ENCODE measurements at places on chromosomes 4 and X. TPM values are rescaled to one million over a fixed set of nuclear protein-coding genes. Genes with fewer than 3 reads are reported as not detected.

DNA sequence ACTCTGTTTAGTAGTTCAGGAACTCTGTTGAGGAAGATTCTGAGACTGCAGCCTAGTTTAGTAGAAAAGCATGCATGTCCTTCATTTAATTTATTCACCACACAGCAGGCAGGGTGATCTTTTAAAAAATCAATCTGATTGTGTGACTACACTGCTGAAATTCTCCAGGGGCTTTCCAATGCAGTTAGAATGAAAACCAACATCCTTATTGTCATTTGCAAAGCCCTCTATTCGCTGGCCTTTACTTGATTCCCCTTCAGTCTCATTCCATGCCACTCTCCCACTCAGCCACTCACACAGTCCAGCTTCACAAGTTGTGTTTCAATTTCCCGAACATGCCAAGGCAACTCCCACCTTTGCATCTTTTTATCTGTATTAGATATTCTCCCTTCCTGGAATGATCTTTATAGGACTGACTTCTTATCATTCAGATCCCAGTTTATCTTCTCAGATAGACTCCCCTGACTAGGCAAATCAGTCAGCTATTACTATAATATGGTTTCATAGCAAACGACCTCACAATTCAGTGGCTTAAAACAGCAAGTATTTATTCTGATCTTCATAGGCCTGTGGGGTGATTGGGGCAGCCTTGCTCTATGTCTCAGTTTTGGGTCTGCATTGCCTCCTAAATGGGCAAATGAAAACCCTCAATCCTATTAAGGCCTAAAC, 21.3 kb upstream of the FTHL17 start:
- no peak overlapping the region for H3K27ac ChIP-seq
- no peak overlapping the region for H3K4me3 ChIP-seq
- H3K27me3 ChIP-seq = no peaks in the 10 kb centered on the region
- no peaks in the 10 kb centered on the region for H3K36me3 ChIP-seq
- H3K4me1 ChIP-seq = no peaks in the 10 kb centered on the region

GRCh38 chr4:77496457-77496856, 109.2 kb upstream of the CXCL13 start:
- H3K4me1 ChIP-seq = no peaks in the 10 kb centered on the region
- H3K4me3 ChIP-seq = no peak overlapping the region
- no peaks in the 10 kb centered on the region for H3K36me3 ChIP-seq

DNA sequence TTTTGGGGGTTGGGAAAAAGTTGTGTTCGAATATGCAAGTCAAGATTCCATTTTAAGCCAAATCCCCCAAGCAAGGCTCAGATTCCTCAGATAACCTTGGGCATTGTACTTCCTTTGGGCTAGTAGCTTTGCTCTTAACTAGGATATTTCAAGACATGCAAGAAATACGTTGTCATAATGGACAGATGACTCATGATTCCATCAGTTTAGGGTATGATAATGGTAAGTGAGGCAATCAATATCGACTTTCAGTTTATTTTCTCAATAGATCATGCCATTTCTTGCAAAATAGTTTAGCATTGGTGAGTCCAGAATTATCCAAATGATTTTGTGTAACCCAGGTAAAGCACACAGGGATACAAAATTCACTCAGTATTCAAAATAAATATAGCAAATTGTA, 25.4 kb downstream of the CFAP299 start:
- H3K36me3 ChIP-seq = no peaks in the 10 kb centered on the region
- no peak for DNase-seq
- H3K4me3 ChIP-seq = no peak overlapping the region
- peaks cover 12% of the 10 kb centered on the region for H3K27me3 ChIP-seq
- H3K27ac ChIP-seq = no peak overlapping the region

- no peak overlapping the region for H3K4me3 ChIP-seq
- no peaks in the 10 kb centered on the region for H3K27me3 ChIP-seq
- no peaks in the 10 kb centered on the region for H3K4me1 ChIP-seq
- H3K27ac ChIP-seq = no peak overlapping the region
- H3K36me3 ChIP-seq = no peaks in the 10 kb centered on the region
Measured at GRCh38 chr4:55367084-55367722, 21.2 kb downstream of the SRD5A3 start.

DNA sequence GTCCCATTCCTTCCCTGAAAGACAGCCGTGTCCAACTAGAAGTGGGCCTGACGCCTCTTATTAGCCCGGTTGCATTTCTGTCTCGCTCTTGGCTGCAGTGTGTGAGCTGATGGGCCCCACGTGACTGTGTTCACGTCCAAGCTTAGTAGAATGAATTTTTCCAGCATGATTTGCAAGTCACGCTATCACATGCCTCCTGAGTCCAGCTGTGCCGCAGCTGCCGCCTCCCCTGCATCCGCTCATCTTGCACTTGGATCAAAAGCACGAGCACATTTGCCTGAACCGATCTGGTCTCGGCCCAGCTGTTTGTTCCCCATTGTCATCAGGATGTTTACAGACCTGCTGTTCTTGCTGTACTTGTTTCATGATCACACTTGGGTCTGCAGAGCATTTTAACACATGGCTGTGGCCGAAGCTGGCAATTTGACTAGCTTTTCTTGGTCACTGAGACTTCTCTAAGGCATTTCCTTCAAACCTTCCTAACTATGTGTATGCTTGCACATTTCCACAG, 126.5 kb downstream of the KIT start:
- H3K27me3 ChIP-seq = no peaks in the 10 kb centered on the region
- no peaks in the 10 kb centered on the region for H3K4me1 ChIP-seq
- H3K27ac ChIP-seq = peak overlapping the region; percentile 44
- peak; percentile 69 for DNase-seq
- H3K4me3 ChIP-seq = no peak overlapping the region
- H3K36me3 ChIP-seq = no peaks in the 10 kb centered on the region

- DNase-seq = no peak
- no peak overlapping the region for H3K27ac ChIP-seq
- no peaks in the 10 kb centered on the region for H3K4me1 ChIP-seq
- no peak overlapping the region for H3K4me3 ChIP-seq
Measured at GRCh38 chr4:43990963-43991362, 457.6 kb downstream of the KCTD8 start.

GRCh38 chr4:167020410-167020809, 213.9 kb downstream of the SPOCK3 start:
- no peaks in the 10 kb centered on the region for H3K4me1 ChIP-seq
- no peak for DNase-seq
- H3K36me3 ChIP-seq = no peaks in the 10 kb centered on the region
- H3K27ac ChIP-seq = no peak overlapping the region
- no peaks in the 10 kb centered on the region for H3K27me3 ChIP-seq
- H3K4me3 ChIP-seq = no peak overlapping the region

DNA sequence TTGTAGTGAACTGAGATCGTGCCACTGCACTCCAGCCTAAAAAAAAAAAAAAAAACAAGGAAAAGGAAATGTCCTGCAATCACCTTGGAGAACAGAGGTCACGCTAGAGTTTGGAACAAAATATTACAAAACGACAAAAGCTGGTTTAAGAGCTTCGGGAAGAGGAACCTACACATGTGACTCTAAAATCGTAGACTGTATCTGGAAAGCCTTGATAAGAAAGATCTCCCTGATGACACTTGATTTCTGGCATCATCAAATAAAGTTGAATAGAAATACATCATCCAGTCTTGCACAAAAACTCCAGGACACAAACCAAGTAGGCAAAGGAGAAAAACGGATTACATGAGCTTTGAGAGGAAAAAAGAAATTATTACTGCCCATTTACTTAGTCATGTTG, 31.1 kb upstream of the DOCK11 start:
- H3K27ac ChIP-seq = no peak overlapping the region
- H3K4me1 ChIP-seq = no peaks in the 10 kb centered on the region
- no peaks in the 10 kb centered on the region for H3K36me3 ChIP-seq
- no peaks in the 10 kb centered on the region for H3K27me3 ChIP-seq

- DNase-seq = no peak
- no peak overlapping the region for H3K27ac ChIP-seq
- H3K4me1 ChIP-seq = peaks cover 6% of the 10 kb centered on the region
- H3K27me3 ChIP-seq = peaks cover 5% of the 10 kb centered on the region
Measured at GRCh38 chr4:1549638-1550035, 134.5 kb downstream of the FAM53A start.

DNA sequence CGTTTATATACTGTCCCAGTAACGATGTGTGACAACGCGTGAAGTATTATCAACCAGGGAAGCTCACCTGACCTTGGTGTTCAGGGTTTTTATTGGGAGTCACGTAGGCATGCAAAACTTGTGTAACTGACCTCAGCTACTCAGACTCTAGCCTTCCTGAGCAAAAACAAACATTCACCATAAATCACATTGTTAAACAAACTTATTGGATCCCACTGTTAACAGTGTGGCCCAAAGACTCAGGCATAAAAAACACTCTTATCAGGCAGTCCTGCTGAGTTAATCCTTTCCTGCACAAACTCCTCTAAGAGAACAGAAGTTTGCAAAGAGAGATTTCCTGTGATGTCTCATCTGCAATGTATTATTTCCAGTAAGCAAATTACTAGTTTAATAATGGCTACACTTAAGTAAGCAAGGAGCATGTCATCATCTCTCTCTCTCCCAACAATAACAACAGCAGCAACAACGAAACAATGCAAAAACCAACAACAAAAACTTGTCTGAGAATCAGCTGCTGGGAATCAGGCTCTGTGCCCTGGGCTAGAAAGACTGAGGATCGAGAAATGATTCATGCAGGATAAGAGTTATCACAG, 12.0 kb downstream of the GAGE1 start:
- H3K27ac ChIP-seq = no peak overlapping the region
- no peaks in the 10 kb centered on the region for H3K27me3 ChIP-seq
- DNase-seq = no peak
- H3K36me3 ChIP-seq = no peaks in the 10 kb centered on the region
- no peaks in the 10 kb centered on the region for H3K4me1 ChIP-seq

- H3K27ac ChIP-seq = no peak overlapping the region
- H3K4me3 ChIP-seq = no peak overlapping the region
- no peaks in the 10 kb centered on the region for H3K27me3 ChIP-seq
- DNase-seq = no peak
- no peaks in the 10 kb centered on the region for H3K4me1 ChIP-seq
Measured at GRCh38 chrX:8879750-8880149, 78.6 kb upstream of the FAM9A start.

DNA sequence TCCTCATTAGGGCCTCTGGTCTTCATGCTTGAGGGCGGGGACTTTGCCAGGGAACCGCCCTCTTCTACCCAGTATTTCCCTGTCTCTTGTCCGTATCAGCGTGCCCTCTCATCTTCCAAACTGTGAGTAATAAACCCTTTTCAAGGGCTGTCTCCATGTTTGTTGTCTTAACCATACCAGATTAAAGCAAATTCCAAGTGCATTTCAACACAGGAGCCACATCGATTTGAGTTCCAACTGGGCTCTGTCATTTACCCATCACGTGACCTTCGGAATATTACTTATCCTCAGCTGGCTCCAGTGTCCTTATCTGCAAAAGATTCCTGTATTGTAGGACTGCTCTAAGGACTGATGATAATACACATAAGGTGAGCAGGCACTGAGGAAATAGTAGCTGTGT, 6.4 kb upstream of the PHEX start:
- H3K4me3 ChIP-seq = no peak overlapping the region
- no peaks in the 10 kb centered on the region for H3K27me3 ChIP-seq
- peak; percentile 38 for DNase-seq
- H3K36me3 ChIP-seq = no peaks in the 10 kb centered on the region
- H3K27ac ChIP-seq = peak overlapping the region; percentile 4
- H3K4me1 ChIP-seq = peaks cover 6% of the 10 kb centered on the region

DNA sequence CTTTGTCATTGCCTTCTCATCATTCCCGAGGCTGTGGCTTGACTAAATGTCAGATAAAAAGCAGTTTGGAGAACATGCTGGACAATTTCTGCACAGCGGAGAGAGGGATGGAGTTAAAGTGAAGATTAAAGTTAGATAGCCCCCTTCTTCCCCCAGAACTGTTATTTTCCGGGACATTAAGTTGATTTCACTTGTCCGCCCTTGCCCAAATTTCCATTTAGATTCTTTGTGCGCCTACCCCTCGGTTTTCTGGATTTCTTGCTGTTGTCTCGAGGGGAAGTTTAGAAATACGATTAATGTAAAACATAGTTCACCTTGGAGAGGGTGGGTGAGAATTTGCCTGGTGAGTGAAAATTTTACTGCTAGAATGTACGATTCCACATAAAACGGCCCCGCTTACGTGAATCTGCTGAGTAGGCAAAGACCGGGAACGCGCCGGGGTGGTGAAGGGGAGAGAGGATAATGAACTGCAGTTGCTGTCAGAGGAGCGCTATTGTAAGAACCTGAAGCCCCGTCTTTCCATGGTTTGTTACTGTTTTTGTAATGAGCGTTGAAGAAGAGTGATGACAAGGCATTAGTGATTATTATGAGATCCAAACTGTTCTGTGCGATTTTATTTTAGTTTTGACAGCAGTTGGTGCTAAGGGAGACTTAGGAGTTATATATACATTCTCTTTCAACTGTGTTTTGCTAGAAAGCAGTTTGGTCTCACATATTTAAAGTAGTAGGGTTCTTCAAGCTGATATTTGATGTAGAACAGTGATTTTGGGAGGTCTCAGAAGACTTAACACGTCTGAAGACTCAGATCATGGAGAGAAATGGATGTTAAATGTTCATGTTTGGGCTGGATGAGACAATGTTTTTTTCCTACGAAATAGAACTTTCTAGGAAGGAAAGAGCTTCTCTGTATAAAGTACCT, 73.0 kb downstream of the AFF1 start:
- H3K27me3 ChIP-seq = no peaks in the 10 kb centered on the region
- peaks cover 25% of the 10 kb centered on the region for H3K4me1 ChIP-seq
- H3K36me3 ChIP-seq = no peaks in the 10 kb centered on the region
- peak overlapping the region; percentile 75 for H3K4me3 ChIP-seq

DNA sequence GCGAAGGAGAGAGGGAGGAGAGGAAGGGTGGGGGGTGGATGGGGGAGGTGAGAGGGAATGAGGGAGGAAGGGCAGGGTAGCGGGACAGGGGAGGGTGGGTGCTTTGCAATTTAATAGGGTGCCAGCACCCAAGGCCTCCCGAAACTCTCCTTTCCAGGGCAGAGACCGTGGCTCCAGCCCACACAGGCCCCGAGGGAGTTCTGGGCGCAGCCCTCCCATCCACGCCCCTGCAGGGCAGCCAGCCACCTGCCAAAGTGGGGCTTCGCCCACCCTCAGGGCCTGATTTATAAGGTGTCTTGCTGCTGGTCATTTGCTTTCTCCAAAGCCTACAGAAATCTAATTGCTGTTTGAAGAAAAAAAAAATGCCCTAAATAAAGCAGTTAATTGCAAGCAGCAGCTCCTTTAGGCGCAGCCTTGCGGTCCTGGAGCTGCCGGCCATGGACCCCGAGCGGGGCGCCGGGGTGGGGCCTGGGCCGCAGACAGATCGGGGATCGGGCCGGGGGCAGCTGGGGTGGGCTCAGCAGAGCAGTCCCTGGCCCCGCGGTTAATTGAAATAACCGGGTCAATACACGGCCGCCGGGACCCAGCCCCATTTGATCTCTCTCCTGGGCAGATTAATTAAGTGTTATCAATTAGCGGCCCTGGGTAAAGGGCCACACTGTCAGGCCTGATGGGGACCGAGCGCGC, 106.0 kb upstream of the NKX1-1 start:
- no peak overlapping the region for H3K4me3 ChIP-seq
- H3K36me3 ChIP-seq = no peaks in the 10 kb centered on the region
- peaks cover 4% of the 10 kb centered on the region for H3K4me1 ChIP-seq
- H3K27me3 ChIP-seq = peaks cover 54% of the 10 kb centered on the region

Gene GPR119
- 0.61 TPM for polyA plus RNA-seq

Gene EFNB1
- polyA plus RNA-seq = 25.4 TPM

Gene UNC5C
- 4.1 TPM for polyA plus RNA-seq

Gene BANK1
- polyA plus RNA-seq = 0.63 TPM

Gene CSN1S1
- polyA plus RNA-seq = not detected

Gene ZMAT1
- 18.4 TPM for polyA plus RNA-seq
